Colonic mucosa (tissue), 4 donors: ENCODE measurements at places on chromosomes 2 and 18.
A peak's percentile ranks its signal among the peaks of the same experiment; 100 is the strongest.

GRCh38 chr2:26709323-26710110, 17.0 kb downstream of the KCNK3 start:
- no peak for DNase-seq

DNA sequence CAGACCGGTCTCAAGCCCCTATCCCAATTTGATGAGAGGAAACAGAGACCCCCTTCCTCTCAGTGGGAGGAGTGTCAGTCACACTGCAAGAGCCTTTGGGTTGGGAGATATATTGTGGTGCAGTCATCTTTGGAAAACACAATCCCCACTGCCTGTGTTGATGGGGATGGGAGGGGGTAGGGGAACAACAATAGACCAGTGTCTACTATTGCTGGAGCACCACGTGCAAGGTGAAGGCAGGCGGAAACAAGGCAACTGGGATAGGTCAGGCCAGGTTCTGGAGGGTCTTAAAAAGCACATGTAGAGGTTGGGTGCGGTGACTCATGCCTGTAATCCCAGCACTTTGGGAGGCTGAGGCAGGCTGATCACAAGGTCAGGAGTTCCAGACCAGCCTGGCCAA, 127.9 kb downstream of the ZFP36L2 start:
- DNase-seq = no peak

- no peak for DNase-seq
Measured at GRCh38 chr2:241506793-241507429, 1.5 kb downstream of the STK25 start.

DNA sequence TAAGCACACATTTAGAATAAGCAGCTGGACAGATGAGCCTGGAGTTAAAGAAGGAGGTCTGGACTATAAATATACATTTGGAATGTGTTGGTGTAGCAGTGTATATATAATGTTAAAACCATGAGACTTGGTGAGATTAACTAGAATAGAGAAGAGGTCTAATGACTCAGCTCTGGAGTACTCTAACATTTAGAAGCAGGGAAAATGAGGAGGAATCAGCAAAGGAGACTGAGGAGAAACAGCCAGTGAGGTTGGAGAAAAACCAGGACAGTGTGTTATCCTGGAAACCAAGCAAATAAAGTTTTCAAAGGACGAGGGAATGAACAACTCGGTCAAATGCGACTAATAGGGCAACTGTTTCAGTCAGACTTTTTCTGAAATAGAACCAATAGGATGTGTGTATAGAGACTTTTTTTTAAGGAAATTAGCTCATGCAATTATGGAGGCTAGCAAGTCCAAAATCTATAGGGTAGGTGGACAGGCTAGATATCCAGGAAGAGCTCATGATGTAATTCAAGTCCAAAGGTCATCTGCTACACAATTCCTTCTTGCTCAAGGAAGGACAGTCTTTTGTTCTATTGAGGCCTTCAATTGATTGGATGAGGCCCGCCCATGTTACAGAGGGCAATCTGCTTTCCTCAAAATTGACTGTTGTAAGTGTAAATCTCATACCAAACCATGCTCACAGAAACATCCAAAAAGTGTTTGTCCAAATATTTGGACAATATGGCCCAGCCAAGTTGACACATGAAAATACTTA, 10.8 kb upstream of the SESTD1 start:
- no peak for DNase-seq

DNA sequence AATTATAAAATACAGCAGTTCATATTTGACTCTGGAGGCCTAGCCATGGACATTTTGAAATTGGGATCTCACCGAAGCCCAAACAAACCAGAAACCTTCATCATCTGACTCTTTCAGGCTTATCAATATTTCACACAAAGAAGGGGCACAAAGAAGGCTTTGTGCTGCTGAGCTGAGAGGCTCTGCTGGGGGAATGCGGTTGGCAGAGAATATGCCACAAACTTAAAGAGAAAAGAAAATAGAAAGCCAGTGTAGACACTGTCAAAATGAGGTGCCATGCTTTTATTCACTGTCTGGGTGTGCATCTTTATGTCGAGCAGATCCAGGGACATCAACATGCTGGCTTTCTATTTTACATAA, 162.6 kb downstream of the QPCT start:
- no peak for DNase-seq

DNA sequence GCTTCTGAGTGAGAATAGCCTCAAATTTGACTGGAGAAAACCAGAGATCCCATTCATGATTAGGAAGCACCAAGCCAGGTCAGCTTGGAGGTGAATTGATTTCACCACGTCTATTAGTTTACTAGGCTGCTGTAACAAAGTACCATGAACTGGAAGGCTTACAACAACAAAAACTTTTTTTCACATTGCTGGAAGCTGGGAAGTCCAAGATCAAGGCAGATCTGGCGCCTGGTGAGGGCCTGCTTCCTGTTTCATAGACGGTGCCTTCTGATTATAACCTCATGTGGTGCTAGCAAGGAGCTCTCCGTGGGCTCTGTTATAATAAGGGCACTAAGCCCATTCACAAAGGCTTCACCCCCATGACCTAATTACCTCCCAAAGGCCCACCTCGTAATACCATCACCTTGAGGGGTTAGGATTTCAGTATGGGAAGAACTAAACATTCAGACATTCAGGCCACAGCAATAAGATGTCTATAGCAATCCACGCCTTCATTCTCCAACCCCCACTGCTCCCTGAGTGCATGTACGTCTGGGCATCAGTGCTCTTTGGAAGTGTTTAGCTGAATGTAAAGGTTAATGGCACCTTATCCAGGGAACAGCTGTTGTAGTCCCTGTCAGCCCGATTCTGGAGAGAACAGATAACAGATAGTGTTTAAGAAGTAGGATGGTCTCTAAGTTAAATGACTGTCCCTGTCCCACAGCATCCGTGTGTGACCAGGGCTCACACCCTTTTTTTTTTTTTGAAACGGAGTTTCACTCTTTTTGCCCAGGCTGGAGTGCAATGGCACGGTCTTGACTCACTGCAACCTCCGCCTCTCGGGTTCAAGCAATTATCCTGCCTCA, 89.2 kb downstream of the SOCS6 start:
- DNase-seq = no peak

- DNase-seq = peak; percentile 41
Measured at GRCh38 chr2:74250189-74250631, 51.8 kb downstream of the MTHFD2 start.
